Fibroblast of skin of right biceps (primary cell): ENCODE measurements at places on chromosomes 4 and X.

DNA sequence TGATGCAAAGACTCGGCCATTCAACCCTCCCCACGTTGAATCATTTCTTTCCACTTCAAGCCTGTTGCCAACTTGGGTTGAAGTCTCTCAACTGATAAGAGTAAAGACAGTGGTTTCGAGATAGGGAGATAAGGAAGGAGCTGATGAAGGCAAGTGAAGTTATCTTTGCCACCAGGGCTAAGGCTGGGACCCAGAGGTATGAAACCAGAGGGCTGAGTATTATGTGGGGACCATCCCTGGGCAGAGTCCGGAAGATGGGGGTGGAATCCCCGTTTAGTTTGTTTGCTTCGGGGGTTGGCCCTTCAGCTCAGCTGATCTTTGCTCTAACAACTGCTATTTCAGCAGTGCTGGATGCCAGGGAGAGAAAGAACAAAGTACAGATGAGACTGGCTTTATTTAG is 2.3 kb upstream of the XPNPEP2 start:
- DNase-seq, result no peak

DNA sequence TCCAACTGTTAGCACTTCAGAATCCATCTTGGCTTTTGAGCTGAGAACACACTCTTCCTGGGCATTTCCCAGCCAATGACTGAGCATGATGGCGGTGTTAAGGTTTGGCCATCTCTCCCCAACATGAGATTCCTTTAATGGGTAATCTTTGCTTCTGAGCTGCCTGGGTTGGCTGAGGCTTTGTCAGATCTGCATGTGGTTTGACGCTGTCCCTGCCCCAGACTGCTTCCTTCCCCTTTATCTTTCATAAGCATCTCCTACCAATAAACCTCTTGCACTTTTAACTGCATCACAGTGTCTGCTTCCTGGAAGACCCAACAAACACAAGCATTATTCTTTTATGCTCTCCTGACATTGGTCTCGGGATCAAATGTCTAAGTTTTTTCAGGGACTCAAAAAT is 31.5 kb upstream of the DIPK2B start:
- no peak for DNase-seq

GRCh38 chr4:20565075-20565721 is 135.1 kb upstream of the PACRGL start:
- DNase-seq, result peak; percentile 57

DNA sequence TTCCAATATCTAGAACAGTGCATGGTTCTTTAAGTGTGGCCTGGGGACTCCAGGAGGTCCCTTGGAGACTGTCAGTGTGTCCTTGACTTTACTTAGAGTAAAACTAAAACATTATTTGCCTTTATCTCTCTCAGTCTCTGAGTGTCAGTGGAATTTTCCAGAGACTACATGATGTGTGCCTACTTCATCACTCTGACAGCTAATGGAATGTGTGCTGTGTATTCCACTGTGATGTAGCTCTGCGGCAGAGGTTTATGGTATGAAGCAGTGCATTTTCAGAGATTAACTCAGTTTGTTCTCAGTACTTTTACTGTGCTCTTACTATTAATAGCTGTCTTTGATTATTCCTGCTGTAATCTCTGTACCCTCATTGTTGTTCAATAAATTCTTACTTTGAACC is 85.6 kb downstream of the MANBA start:
- DNase-seq, result peak; percentile 55

DNA sequence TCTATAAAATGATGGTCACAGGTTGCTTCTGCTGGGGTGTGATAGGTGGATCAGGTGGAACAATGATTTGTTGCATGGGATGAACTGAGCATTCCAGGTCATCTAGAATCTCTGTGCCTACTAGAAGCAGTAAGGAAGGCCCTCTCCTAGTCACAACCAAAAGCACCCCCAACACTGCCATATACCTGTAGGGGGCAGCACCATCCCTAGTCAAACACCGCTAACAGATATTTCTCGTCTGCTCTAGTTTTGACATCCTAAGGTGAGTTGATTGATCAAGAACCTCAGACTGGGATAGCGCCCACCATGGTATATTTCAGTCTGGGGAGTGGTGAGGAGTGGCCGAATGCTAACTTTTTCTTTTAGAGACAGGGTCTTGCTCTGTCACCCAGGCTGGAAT is 160.2 kb downstream of the NHS start:
- no peak for DNase-seq

DNA sequence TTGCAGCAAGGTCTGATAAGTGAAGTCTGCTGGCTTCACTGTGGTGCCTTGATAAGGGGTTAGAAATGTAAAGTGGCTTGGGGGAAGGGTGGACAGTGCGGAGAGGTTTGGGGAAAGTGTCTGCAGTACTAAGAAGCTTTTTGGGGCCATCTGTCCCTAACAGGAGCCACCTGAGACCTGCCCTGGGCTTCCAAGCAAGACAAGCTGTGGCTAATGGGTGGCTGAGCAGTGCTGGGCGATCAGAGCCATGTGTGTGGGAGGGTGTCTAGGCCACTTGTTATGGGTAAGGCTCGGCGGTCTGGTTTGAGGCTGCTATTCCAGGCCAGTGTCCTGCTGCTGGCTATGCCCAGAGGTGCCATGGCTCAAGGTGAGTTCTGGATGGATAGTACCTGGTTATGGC is 185.4 kb upstream of the MTMR8 start:
- DNase-seq, result no peak

DNA sequence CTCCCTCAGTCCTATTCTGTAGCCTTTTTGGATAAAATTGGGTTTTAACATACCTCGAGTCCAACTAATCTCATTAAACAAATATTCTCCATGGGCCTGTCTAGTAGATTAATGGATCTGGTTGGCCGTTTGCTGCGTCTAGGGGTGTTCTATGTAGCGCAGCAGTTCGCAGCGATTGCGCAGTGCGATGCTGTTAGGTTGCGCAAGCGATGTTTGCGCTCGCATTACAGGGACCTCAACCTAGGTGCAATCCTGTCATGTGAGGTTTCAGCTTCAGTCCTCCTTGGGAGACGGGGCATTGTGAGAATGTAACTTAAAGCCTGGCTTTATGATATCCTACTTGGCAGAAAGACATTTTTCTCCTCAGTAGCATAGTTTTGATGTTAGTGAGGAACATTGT is 14.0 kb downstream of the OGT start:
- no peak for DNase-seq

DNA sequence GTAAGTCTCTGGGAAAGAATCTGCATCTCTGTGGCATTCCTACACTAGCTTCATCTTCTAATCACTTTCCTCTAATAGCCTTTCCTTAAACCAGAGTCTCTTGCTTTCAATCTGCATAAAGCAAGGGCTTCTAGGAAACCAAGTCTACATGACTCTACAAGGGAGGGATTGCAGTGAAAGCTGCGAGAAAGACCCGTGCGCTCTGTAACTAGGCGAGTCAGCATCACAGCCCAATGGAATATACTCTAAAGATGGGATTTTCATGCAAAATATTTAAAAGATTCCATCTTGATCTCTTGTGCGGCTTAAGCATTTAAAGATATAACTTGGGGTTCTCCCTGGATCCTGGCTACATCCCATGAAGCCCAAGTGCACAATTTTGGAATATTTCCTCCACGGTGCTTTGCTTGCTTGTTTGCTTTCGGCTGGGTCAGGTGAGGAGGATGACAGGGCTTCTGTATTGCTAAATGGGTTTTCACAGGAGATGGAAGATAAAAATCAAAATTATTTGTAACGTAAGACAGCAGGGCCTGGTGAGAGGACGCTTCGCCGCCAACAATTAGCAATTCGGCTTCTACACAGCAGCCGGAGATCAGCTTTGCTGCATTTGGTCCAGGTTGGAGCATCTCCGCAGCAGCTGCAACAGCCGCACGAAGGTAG is 687 bp upstream of the GRIA2 start:
- no peak for DNase-seq

- DNase-seq, result peak; percentile 68
These were observed at the start of gene CXXC4 for GRCh38 chr4:104494822-104495559. TSS of gene CXXC4 (minus strand) at chr4:104494894. CDS start at chr4:104491802, 3,092 bp downstream.

GRCh38 chr4:47145630-47146029 is 114.3 kb downstream of the GABRB1 start:
- DNase-seq, result peak; percentile 70

- no peak for DNase-seq
These were observed 978.1 kb downstream of the C4orf33 start for GRCh38 chr4:130074096-130074495.

- DNase-seq, result no peak
These were observed 3.2 kb downstream of the MAPK10 start for GRCh38 chr4:86356425-86357210.

- peak; percentile 21 for DNase-seq
These were observed 507.9 kb downstream of the MID1IP1 start for GRCh38 chrX:39309018-39309635.

DNA sequence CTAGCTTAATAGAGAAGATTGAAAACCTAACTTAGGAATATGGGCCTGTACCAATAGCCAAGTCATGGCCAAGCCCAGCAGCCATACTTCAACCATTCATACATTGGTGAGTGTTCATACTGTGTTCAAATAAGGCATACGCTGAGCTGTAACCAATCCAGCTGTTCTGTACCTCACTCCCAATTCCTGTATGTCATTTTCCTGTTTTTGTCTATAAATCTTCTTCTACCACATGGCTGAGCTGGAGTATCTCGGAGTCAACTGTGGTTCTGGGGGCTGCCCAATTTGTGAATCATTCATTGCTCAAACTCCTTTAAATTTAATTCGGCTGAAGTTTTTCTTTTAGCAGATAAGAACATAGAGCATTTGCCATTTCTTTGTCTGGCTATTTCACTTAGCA is 195.3 kb upstream of the ANKRD50 start:
- peak; percentile 79 for DNase-seq

- DNase-seq, result no peak
These were observed 159.5 kb downstream of the PPP3CA start for GRCh38 chr4:101187841-101188240.

DNA sequence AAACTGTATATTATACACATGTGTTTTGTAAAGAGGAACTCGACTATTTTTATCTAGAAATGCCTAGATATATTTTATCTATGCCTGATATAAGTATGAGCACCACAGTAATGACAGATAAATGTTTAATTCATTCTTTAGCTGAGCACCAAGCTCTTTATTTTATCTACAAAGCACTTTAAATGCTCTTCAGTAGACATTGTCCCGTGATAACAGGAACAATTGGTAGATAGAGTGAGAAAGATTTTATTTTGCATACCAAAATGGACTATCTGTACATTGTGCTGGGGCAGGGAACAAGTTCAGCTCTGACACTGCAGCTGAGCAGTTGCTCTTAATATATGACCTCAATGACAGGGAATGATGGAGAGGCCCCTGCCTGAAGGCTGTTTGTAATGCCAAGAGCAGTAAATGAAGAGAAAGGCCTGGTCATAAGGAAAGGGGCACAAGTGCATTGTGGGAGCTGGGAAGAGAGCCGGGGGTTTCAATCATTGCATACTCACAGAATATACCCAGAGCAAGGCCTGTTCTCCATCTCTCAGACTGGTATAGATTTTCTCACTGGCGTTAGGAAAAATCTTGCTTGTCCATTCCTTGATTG is 57.3 kb downstream of the SEPTIN11 start:
- DNase-seq, result no peak

DNA sequence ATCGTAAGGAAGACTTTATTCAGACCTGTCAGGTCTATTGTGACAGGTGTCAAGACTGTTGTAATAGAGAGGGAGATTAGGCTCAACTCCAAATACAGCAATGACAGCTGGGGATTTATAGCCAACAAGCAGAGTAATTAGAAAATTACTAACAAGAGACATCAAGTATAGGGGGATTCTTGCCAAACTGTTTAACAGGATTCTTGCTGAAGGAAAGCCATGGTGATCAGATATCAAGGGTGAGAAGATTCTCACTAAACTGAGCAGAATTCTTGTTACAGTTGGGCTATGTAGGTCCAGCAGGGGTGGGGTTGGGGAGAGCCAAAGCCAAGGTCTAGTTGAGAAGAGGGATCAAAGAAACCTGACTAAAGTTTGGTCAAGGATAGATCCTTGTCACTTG is 461.0 kb upstream of the GALNT7 start:
- no peak for DNase-seq

DNA sequence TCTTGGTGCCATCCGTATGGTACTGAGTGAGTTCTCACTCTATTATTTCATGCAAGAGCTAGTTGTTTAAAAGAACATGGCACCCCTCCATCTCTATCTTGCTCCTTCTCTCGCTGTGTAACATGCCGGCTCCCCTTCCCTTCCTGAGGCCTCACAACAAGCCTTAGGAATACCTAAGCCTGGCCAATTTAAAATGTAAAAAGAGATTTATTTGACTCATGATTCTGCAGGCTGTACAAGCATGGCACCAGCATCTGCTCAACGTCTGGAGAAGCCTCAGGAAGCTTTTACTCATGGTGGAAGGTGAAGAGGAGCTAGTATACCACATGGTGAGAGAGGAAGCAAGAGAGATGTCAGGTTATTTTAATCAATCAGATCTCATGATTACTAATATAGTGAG is 90.4 kb upstream of the NUDT10 start:
- no peak for DNase-seq

DNA sequence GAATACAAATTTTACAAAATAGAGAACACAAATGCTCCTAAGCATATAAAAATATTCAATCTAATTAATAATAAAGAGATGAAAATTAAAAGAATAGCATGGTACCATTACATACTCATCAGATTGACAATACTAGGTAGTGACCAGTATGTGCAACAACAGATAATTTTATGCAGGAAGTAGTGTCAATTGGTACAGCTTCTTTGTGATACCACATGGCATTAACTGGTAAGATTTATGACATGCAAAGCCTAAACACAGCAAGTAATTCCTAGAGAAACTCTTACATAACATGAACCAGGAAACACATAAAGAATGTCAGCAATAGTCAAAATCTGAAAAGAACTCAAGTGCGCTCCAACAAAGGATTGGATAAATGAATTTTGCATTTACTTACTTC is 26.3 kb downstream of the CXCL2 start:
- DNase-seq, result no peak

DNA sequence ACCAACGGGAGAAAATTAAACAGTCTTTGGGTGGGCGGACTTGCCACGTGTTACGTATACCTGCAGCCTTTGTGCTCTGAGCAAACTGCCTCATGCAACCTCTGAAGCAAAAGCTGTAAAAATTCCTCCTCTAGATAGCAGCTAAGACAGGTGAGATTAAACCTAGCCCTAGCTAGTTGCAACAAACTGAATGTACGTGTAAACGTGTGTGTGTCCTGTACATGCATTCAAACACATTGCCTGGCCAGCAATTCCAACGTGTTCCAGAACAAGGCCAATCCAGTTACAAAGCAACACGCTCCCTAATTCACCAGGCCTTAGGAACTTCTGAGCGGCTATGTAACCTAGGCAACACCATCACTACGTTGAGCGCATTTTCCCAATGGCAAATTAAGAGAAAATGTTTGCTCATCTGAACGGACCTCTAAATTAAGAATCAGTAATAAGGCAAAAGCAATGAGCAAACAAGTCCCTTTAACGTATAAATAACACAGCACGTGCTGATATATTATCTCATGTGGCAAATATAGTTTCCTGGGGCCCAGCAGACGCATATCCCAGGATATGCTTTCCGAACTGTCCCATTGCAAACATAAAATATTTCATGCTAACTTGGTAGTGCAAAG is 792 bp downstream of the PPID start:
- DNase-seq, result peak; percentile 34

GRCh38 chr4:105059337-105059736 is 87.3 kb upstream of the TET2 start:
- DNase-seq, result no peak
